ENCODE measurements at places on chromosomes 13 and 19. TPM values are rescaled to one million over a fixed set of nuclear protein-coding genes. Genes with fewer than 3 reads are reported as not detected.

Gene CBLC
- total RNA-seq = not detected

Gene TMEM143
- total RNA-seq = 2.2 TPM

Gene PGLYRP1
- total RNA-seq = not detected

Gene CGB8
- not detected for total RNA-seq

Gene IQCN
- under 0.01 TPM for total RNA-seq

Gene VSTM1
- total RNA-seq = not detected

Gene TMEM38A
- 1.3 TPM for total RNA-seq

Gene CATSPERD
- total RNA-seq = not detected

Gene CEACAM6
- not detected for total RNA-seq

Gene ZNF729
- not detected for total RNA-seq

Gene RXFP2
- total RNA-seq = not detected

Gene ARRDC5
- total RNA-seq = not detected

Gene DAND5
- under 0.01 TPM for total RNA-seq

Gene SRRM5
- total RNA-seq = not detected

Gene SPC24
- 14.3 TPM for total RNA-seq

Gene ZNF99
- not detected for total RNA-seq

Gene TINCR
- total RNA-seq = under 0.01 TPM

Gene PTH2
- not detected for total RNA-seq

Gene NDUFB7
- total RNA-seq = 382 TPM

Gene MRPL57
- total RNA-seq = 18.7 TPM

Gene ZNF563
- total RNA-seq = 1.5 TPM

Gene MIA
- not detected for total RNA-seq

Gene SBK2
- not detected for total RNA-seq

Gene RFX1
- total RNA-seq = 1.3 TPM

Gene HSPBP1
- total RNA-seq = 17.2 TPM

Gene KCNN4
- total RNA-seq = not detected

Gene ZNF468
- total RNA-seq = 17.5 TPM

Gene F10
- total RNA-seq = 0.22 TPM

Gene CDC42EP5
- total RNA-seq = 53.2 TPM

Gene ZNF345
- 6.3 TPM for total RNA-seq

Gene GSX1
- not detected for total RNA-seq

Gene KLK14
- total RNA-seq = not detected

Gene PLK5
- total RNA-seq = not detected

Data from lung microvascular endothelial cell (primary cell).